ENCODE measurements at places on chromosomes 16 and 17.

DNA sequence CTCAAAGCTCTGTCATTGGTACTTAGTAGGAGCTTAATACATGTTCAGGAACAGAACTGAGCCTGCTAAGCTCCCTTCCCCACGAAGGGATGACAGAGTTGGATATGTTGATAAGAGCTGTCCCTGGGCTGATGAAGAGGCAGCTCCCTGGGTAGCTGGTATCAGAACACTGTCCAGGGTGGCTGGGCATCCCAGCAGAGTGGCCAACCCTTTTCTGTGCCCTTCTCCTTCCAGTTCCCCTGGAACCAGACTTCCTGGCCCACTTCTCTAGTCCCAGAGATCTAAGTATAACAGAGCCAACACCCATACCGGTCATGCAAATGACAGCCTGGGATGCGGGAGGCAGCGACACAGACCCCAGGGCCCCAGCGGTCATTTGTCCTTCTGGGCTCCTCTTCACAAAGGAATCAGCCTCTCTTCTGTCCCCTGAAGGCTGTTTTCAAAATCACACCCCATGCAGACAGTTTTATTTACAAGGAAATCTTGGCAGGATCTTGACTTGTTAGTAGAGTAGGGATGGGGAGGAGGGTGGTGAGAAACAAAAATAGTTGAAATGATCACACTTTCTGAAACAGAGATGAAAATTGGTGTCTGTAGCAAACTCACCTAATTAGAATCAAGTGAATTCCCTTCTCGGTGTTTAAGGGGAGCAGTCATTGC, 1.4 kb upstream of the RHBDL3 start:
- DNase-seq: no peak

GRCh38 chr16:28072087-28072486, 8.6 kb upstream of the GSG1L start:
- no peak for DNase-seq

- DNase-seq: no peak
Measured at GRCh38 chr17:828761-829160, 46.6 kb downstream of the MRM3 start.

GRCh38 chr16:68358951-68359350, 48.1 kb downstream of the PRMT7 start:
- no peak for DNase-seq

GRCh38 chr16:23104032-23104955, 45.0 kb downstream of the USP31 start:
- DNase-seq: no peak

- no peak for DNase-seq
Measured at GRCh38 chr17:10549096-10549842, at the start of gene MYH2. Gene MYH2 (minus strand): TSS chr17:10549658. CDS start chr17:10547920, 1,738 bp downstream.

GRCh38 chr16:143047-143446, 4.6 kb upstream of the NPRL3 start:
- DNase-seq: no peak

DNA sequence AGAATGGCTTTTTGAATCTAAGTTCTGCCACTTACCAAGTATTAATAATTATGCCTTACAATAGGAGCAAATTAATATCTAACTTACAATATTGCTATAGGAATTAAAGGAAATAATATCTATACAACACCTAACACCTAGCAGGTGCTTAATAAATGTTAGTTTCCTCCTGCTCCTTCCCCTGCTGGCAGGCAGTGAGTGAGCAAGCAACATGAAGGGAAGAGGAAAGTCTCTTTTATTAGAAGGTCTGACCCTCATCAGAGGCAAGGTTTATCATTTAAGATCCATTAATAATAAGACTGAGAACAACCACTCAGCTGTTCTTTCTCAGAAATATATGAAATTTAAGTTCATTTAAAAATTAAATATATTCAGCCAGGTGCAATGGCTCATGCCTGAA, 6.7 kb upstream of the DYNC1LI2 start:
- DNase-seq: no peak

DNA sequence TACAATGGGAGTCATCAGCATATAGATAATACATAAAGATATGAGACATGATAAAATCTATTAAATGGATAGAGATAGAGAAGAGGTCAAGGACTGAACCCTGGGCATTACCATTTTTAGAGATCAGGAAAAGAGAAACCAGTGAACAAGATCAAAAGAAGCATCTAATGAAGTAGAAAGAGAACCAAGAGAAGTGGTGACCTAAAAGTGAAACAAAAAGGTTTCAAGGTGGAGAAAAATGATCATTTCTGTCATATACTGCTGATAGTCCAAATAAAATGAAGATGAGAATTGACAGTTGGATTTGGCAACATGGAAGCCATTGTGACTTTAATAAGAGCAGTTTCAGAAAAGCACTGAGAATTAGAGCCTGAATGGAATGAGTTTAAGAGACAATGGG, 165.1 kb downstream of the PPM1E start:
- no peak for DNase-seq

DNA sequence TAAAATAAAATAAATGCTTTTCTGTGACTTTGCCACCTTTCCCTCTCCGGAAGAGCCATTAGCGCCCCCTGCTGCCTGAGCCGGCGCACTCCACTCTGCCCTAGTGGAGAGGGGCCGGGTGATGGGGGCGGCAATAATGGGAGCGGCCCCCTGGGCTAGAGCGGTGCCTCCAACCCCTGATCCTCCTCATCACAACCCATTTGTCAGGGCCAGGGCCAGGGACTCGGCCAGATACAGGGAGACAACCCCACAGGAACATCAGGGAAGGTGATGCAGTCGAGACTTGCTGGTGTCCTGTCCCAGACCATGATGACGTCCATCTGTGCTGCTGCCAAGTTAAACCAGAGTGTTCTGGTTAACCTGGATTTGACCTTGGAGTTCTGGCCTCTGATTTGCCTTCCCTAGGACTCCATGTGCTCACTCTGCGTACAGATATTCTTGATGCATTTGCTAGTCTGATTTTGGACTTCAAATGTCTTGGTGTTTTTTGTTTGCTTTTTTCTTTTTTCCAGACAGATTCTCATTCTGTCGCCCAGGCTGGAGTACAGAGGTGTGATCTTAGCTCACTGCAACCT, 46.1 kb upstream of the BPTF start:
- peak; percentile 96 for DNase-seq

DNA sequence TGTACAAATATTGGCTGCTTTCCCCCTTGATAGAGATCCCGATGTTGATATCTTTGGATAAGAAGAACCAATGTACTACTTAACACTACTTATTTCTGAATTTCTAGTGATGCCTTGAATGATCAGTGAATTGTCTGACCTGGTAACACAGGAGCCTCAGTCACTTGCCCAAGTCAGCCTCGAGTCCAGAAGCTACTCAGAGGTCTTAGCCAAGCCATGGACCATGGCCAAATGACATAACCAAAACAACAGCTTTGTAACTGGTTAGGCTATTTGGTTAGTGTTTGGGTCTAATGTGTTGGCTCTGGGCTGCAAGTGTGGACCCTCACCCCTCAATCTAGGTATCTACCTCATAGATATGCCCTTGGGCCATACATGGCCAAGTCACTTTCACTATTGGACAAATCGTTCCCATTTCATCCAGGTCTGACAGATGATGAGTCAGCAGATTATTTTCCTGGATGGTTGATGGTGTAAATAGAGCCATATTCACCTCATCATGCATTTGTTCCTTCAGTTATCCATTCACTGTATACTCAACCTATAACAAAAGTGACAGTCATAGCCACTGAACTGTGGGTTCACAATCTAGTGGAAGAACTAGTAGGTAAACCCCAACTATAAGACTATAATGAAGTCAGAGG, 3.5 kb downstream of the RBFOX1 start:
- no peak for DNase-seq

- no peak for DNase-seq
Measured at GRCh38 chr16:17076092-17076754, 394.5 kb downstream of the XYLT1 start.

DNA sequence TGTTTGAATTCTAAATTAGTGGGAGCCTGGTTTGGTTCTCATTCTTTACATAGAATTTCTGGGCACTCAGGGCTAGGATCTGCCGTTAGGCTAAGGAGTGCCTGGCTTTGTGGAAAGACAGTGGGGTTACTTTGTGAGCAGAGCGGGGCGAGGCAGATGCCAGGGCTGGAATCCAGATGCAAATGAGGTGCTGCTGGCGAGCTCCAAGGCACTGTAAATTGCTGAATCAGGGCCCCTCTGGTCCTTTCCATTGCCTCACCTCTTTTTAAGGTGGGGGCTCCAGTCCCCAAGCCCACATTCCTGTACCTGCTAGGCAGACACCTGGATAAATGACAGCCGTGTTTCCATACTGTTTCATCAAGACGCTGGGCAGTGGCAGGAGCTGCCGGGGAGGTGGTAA, 33.8 kb downstream of the PIPOX start:
- DNase-seq: no peak

DNA sequence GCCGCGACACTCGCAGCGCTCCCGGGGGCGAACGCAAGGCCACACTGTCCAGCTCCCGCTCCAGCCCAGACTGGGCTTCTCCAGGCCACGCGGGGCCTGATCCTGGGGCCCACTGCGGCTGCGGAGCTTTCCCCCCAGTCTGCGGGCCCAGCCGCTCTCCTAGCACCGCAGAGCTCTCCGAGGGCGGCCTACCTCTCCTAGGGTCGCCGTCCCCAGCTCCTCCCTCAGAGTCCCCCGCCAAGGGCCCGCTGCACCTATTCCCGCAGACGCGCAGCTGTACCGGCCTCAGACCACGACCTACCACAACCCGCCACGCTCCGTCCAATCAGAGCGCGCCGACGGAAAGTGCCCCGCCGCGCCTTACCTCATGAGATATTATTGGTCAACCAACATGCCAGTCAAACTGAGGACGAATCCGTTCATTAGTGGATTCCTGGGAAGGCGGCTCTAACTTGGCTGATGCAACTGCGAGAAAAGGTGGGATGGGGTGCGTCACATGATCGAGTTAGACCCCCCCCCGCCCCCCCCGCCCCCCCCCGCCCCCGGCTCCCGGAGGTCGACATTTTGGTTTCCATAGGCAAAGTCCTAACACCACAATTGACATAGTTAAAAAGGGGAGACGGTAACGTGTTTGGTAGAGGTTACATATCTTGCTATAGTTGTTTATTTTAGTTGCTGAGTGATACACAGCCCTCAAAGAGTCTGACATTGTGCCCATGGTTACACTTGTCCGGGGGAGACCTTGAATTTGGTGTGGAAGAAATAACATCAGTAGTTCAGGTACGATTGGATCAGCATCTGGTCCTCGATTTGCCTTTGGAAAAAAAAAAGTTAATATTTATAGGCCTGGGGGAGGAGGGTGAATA, at the start of gene AARS1:
Gene AARS1 (minus strand): TSS at position 278 of the 866 bp plus-strand sequence. CDS start 6,743 bp downstream, outside the sequence.
- DNase-seq: peak; percentile 100
